ENCODE measurements at places on chromosomes 5 and 9.

GRCh38 chr5:35671541-35672295 lies 54.1 kb downstream of the SPEF2 start:
- no peak for DNase-seq

DNA sequence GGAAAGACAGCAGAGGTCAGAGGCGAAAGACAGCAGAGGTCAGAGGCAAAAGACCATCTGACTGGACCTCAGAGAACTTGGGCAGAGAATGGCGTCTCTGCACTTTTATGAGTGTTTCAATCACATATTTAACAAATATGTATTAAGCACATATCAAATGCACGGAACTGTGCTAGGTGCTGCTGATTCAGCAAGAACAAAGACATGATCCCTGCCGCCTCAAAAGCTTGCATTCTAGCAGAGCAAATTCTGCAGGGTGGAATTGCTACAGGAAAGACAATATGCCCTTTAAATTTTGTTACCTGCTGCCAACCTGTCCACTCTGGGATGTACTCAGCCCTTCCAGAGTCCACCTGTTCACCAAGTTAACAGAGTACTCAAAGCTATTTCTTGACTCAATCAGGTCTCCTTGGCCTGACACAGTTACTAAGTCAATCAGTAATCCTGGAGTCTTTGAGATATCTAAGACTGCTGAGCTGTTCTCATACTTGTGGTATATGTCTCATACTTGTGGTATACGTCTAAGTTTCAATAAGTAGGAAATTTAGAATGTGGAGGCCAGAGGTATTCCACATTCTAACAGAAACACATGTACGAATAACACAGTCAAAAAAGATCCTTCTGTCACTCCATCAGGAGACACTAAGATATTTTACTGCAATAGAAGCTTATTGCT lies 131.8 kb downstream of the GNAQ start:
- no peak for DNase-seq

DNA sequence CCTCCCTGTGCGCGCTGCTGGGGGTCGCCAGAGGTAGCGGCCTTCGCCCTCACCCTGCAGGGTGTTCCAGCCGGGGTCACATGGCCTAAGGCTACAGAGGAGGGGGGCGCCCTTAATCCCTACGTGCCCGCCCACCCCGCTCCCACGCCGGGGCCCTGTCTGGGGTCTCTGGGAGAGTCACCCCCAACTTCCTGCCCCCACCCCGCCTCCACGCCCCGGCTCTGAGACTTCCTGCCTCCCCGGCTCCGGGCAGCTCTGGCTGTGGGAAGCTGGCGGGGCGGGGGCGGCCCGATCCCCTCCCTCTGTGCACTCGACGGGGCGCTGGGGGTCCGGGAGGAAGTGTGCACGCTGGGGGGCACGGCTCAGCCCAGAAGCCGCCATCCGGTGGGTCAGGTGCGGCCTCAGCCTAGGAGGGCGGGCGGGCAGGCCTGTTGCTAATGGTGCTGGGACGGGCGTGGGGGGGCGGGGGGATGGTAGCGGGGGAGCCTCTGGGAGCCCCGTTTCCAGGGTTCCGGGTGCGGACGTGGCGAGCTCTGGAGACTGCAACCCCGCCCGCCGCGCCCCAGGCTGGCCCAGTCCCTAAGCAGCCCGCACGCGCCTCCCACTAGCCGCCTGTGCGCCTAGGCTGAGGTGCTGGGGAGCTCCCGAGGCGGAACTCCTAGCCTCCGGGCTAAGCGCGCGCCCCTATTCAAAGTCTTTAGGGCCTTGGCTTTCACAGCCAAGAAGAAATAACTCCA lies 61.6 kb downstream of the CXXC5 start:
- no peak for DNase-seq

- DNase-seq, result no peak
Measured at GRCh38 chr5:95861864-95862561, 39.5 kb upstream of the GLRX start.

GRCh38 chr5:107979291-107979690 lies 308.6 kb upstream of the EFNA5 start:
- DNase-seq, result no peak

- DNase-seq, result no peak
Measured at GRCh38 chr5:111869681-111870080, 112.7 kb upstream of the NREP start.

GRCh38 chr9:970151-970996 lies 6.1 kb upstream of the DMRT3 start:
- no peak for DNase-seq

DNA sequence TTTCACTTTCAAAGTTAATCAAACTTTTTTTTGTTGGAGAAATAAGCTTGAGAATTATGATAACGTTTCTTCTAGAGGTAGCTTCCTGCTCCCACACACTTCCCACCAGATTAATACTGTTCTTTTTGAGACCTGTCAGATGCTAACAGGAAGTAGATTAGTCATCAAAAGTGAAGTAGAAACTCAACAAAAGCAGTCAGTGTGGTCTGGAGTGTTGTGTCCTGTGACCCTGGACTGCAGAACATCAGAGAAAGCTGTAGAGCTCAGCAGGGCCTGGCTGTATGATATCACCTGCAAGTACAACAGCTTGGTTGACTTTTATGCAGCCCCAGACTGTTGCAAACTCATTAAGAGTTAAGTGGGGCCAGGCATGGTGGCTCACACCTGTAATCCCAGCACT lies 495.7 kb upstream of the CYLC2 start:
- DNase-seq, result no peak

DNA sequence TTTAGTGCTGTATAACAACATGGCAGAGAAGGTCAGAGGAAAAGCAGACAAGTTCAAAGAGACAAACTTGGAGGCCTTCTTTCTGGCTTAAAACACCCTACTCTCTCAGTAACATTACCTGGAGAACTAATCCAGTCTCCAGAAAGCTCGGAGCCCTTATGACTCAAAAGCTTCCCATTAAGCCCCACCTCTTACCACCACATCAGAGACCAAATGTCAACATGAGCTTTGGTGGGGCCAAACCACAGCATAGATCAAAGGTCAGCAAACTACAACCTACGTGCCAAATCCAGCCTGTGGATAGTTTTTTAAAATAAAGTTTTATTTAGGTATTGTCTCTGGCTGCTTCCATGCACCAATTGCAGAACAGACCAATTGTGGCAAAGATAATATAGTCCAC lies 589.9 kb downstream of the DNAH5 start:
- DNase-seq, result no peak

DNA sequence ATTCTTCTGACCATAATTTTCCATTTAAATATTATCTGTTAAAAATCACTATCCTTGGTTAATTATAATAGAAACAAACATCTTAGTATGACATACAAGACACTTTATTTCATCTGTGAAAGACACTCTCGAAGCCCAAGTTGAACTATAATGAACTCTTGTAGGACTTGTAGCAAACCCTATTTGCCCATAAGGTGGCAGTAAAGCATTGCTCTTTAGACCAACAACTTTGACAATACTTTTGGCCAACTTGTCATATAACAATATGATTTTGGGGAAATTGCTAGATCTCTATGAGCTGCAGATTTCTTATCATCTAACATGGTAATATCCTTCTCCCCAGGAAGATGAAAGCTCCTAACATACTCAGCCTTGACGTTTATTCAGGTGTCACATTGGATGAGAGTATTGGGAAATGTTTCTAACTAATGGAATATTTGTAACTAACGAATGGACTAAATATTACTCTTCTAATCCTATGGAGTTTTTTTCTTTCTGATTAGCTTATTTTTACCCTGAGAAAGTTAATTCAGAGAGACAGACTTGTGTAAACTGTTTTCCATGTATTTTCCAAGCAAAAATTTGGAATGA lies 11.0 kb downstream of the SPINK14 start:
- peak; percentile 4 for DNase-seq

- no peak for DNase-seq
Measured at GRCh38 chr5:14240359-14240758, 97.2 kb downstream of the TRIO start.

DNA sequence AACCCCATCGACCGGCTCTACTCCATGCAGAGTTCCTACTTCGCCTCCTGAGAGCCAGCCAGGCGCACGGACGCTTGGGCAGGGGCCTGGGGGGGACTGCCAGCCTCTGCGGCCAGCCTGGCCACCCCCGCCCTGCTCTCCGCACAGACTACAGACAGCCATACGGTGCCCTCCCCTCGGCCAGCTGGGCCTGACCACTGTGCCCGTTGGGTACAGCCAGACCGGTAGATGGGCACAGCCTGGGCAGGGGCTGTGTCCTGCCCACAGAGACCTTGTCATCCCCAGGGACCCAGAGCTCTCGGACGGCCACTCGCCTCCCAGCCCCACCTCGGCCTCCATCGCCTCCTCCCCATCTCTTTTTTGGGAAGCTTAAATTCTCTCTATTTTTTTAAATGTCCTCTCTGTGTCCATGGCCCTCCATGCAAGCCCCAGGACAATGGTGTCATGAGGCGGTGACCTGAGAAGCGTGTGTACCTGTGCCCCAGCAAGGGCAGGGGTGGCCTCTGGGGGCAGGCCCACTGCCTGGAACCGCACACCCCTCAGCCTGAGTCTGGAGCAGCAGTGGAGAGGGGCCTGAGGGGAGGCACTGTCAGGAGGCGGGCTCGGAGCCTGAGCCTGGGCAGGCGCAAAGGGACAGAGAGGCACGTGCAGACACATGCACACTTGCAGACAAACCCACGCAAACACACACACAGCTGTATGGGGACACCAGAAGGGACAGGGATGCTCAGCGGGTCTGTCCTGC lies 82.8 kb downstream of the LMX1B start:
- DNase-seq, result no peak

- no peak for DNase-seq
Measured at GRCh38 chr9:91161465-91162300, 200.0 kb downstream of the AUH start.

DNA sequence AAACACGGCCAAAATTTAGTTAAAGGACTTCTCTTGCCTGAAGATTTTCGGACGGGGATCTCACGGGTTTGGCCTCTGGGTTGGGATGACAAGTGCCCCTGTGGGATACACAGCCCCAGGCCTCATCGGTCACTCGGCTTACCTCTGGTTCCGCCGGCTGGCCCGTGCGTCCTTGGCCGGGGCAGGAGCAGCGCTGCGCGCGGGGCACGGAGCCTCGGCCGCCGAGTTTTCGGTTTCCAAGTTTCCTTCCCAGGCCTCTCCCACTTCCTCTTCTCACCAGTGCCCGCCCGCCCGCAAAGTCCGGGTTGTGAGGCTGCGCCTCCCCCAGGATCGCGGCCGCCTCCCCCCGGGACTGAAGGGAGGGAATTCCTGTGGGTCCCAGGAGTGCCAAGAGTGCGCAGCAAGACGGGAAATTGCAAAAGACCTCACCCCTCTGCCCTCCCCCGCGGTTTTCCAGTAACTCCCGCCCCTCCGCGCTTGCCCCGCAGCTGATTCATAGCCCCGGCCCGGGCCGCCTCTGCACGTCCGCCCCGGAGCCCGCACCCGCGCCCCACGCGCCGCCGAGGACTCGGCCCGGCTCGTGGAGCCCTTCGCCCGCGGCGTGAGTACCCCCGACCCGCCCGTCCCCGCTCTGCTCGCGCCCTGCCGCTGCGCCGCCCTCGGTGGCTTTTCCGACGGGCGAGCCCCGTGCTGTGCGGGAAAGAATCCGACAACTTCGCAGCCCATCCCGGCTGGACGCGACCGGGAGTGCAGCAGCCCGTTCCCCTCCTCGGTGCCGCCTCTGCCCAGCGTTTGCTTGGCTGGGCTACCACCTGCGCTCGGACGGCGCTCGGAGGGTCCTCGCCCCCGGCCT lies at the start of gene OSMR:
OSMR (plus strand) TSS at position 487 of the 853 bp plus-strand sequence. CDS start 23,033 bp downstream, outside the sequence.
- DNase-seq, result peak; percentile 53

GRCh38 chr5:118052503-118052902 lies 935.8 kb downstream of the DTWD2 start:
- DNase-seq, result no peak

DNA sequence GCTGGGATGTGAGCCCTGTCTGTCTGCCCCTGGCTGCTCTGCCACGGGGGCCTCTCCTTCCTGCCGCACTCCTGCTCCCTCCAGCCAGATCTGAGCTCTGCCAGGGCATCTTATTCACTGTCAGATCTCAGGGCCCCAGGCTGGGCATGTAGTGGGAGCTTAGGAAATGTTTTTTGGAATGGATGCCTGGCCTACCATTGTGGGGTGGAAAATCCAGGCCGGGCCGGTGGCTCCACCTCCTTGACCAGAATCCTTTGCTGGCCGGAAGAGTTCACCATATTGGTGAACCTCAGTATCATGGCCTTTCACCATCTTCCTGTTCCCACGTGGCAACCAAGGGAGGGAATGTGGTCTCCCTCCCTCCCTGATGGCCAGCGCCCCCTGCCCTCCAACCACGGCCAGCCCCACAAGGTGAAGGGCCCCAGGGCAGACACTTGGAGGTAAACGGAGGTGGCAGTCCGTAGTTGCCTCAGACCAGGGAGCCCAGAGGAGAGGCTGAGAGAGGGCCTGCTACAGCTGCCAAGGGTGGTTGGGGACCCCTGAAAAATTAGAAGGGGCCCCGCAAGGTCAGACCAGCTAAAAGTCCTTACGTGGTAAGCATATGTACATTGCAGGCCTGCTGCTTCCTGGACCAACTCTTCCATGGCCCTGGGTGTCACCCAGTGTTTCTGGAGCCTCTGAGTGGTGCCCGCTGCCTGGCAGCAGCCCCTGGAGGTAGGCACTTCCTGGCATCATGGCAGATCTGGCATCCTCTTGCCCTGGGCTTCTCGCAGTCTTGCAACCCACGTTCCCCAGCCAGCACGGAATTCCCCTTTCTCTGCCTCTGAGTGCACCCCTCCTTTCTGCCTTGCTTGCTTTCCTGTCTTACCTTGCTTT lies 153.3 kb downstream of the RGS3 start:
- DNase-seq, result no peak

- no peak for DNase-seq
Measured at GRCh38 chr5:62920856-62921255, 342.2 kb downstream of the LRRC70 start.

DNA sequence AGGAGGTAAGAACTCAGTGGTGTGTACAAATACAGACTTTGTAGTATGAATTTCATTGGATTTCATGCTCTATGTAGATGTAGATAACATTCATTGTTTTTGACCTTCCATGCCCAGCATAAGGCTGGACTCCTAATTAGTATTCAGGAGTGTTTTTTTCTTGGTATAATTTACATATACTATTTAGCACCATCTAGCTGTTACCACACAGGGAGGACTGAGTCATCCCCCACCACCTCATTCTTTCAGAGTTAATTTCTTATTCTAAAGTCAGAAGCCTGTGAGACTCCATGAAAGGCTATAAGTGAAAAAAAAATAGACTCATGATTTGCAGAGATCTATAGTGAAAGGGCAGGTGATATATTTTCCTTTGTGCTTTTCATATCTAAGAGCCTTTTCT lies 555.0 kb downstream of the PRR16 start:
- DNase-seq, result no peak

- DNase-seq, result no peak
Measured at GRCh38 chr9:86413971-86414880, 60.0 kb upstream of the TUT7 start.

DNA sequence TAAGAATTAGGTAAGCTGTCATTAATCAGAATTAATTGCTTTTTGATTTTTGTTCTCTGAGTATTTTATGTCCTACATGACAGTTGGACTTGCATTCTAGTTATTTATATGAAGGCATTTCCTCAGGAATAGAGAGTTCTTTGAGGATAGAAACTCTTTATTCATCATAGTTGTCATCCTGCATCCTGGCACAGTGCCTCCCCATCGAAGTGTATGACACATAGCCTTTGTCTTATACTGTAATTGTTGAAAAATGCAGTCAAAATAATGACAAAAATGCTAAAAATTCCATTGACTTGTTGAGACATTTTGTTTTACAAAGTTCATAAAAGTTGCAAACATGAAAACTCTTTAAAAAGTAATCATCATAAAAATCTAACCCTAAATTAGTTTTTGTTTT lies 36.5 kb downstream of the CFAP95 start:
- no peak for DNase-seq

GRCh38 chr9:108836319-108836718 lies 19.5 kb downstream of the ACTL7B start:
- no peak for DNase-seq

Measured in left renal cortex interstitium (tissue), 4 donors.